Glomerular endothelial cell (primary cell): ENCODE measurements at places on chromosomes 4 and X. TPM values are rescaled to one million over a fixed set of nuclear protein-coding genes. Genes with fewer than 3 reads are reported as not detected.

Gene PFKFB1
- total RNA-seq, result not detected in 2 replicates

Gene RHOXF1
- not detected in 2 replicates for total RNA-seq

- DNase-seq, result no peak
Measured at GRCh38 chr4:69701696-69702095, 48.6 kb upstream of the UGT2A1 start.

Gene CNKSR2
- total RNA-seq, result not detected in 2 replicates

GRCh38 chr4:169047956-169048355 is 37.9 kb upstream of the CBR4 start:
- DNase-seq, result no peak

DNA sequence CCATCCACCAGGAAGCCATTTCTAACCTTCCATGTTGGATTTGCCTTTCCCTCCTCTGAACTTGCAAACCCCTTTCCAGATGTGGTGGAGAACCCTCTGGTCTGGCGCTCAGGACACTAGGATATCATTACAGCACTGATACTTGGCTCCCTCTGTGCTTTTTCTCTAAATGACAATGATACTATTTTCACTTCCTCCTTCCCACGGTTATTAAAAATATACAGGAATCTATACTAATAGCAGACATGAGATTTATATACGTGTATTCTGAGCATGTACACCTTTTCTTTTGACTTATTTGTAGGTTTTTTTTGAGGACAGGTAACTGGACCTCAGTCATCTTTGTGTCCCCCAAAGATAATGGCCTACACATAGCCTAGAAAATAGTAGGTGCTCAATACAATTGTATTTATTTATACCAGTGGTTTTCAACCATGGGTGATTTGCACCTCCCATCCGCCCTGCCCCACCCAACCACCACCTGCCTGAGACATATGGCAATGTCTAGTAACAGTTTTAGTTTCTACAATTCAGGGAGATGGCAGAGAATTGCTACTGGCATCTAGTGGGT is 60.4 kb upstream of the PLAC8 start:
- DNase-seq, result no peak

- DNase-seq, result no peak
Measured at GRCh38 chrX:20437683-20438082, 171.0 kb upstream of the RPS6KA3 start.

DNA sequence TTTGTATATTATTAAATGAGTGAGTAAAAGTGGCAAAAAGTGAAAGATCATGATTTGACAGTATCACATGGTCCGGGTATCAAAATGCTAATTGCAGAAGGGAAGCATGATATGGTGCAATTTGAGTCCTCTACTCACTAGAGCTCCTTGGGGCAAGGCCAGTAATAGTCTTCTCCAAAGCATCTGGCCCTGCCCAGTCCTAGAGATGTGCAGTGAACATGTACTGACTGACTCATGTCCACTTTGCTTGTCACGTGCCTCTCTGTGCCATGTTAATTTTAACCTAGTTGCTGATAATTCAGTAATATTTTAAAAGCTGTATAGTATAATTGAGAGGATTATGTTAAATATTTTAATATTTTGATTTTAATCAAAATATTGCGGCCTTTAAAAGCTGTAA is 54.6 kb upstream of the TENM3 start:
- no peak for DNase-seq

DNA sequence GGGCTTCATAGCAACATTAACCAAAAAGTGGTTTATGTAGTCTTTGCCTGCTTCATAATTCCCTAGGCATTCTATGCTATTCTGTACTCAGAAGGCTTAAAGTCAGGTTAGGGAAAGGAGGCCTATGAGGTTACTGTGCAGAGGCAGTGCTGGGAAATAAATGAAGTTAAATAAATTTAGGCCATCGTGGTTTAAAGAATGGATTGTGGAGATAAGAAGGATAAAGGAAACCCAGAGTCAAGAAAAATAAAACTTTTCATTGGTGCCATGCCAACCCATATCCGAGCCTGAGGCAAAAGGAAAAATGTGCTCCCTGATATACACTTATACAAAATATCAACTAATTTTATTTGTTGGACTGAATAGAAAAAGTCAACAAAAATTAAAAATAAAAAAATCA is 70.2 kb downstream of the AR start:
- DNase-seq, result no peak

Gene RAB41
- total RNA-seq, result not detected in 2 replicates

GRCh38 chrX:109958266-109958665 is 44.6 kb upstream of the TMEM164 start:
- DNase-seq, result no peak

Gene LINC00632
- total RNA-seq, result 3.9 and 7.2 TPM in 2 replicates

Gene PLXNB3
- 25.6 and 37.6 TPM in 2 replicates for total RNA-seq

- DNase-seq, result no peak
Measured at GRCh38 chrX:149762696-149763614, 10.9 kb upstream of the HSFX1 start.

Gene PUDP
- total RNA-seq, result 28.7 and 30.0 TPM in 2 replicates

Gene ACE2
- not detected in 2 replicates for total RNA-seq

Gene SPANXA1
- not detected in 2 replicates for total RNA-seq

GRCh38 chr4:94545296-94545695 is 93.6 kb downstream of the PDLIM5 start:
- peak; percentile 91 for DNase-seq

GRCh38 chrX:108264376-108264775 is 172.8 kb downstream of the ATG4A start:
- no peak for DNase-seq

- no peak for DNase-seq
Measured at GRCh38 chr4:39205000-39205399, 22.7 kb downstream of the WDR19 start.

DNA sequence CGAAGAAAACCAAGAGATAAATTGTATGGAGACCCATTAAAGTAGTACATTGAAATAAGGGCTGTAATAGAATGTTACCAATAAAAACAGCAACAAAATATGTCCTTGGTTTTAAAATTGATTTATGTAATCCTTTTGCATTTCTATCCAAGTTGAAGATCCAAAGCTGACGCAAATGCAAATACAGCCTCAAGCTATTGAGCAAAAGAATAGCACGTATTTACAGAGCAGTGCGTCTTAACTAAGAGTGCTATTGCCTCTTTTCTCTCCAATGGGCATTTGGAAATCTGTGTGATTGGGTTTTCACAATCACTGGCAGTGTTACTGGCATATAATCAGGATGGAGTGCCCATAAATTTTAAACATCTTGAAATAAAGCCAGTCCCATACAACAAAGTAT is 417.4 kb downstream of the TLL1 start:
- no peak for DNase-seq

GRCh38 chrX:56248492-56248891 is 16.3 kb downstream of the KLF8 start:
- peak; percentile 9 for DNase-seq

Gene S100G
- not detected in 2 replicates for total RNA-seq

Gene SPANXD
- not detected in 2 replicates for total RNA-seq
